ENCODE measurements at places on chromosomes 1 and 21.

GRCh38 chr1:228095938-228096337 is 7.2 kb downstream of the C1orf35 start:
- no peak for DNase-seq

DNA sequence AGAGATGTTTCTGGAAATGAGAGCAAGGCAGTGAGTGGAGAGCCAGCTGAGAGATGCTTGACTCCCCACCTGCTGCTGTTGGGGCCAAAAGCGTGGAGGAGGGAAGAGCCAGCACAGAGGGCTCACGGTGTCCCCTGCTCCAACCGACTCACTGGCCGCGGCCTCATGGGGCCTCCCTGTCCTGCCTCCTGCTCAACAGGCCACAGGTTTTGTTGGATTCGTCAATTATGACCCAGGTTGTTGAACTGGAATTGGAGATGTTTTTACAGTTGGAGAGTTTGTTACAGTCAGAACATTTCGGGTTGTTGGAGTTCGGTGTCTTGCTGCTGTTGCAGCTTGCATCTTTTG is 21.4 kb downstream of the SKI start:
- DNase-seq, result no peak

GRCh38 chr1:50497007-50497406 is 73.8 kb upstream of the DMRTA2 start:
- DNase-seq, result no peak

GRCh38 chr1:92805216-92805615 is 20.3 kb upstream of the EVI5 start:
- no peak for DNase-seq

DNA sequence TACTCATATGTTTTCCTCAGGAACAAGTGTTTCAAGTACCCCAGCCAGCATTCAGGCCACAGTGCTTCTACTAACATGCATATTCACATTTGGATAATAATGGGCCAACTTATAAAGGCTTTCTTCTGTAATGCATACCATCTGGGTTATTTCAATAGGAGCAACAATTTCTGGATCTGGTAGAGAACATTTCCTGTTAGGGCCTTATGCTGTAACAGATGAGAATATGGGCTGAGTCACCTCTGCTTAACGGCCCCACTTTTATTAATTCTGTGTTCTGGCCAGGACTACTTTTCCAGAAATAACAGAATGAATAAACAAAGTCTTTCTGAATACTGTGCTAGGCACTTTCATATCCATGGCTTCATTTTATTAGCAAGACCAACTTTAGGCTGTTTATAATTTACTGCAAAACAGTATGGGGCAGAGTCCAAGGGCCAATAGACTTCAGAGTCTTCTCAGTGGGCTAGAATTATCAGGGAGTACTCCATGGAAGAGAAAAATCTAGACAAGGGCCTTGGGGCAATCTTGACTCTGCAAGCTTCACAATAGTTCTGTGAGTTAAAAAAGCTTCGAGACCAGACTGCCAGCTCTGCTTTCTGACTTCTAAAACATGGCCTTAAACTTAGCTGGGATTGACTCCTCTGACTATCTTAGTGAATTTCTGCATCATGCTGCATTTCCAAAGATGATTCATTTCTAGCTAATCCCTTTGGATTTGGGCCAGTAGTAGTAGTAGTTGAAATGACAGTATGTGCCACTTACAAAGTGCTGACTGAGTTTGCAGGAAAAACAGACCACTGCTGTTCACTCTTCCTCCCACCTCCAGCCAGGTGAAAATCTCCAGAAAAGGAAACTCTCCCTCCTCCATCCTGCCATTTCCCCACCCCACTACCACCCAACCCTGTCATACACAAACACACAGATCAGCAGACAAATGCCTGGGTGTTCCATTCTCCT is 8.2 kb upstream of the SSX2IP start:
- DNase-seq, result no peak

- DNase-seq, result no peak
Measured at GRCh38 chr1:9871707-9872425, 38.2 kb downstream of the CTNNBIP1 start.

All from stimulated activated CD4-positive, alpha-beta T cell treated with anti-CD3 and anti-CD28 coated beads, Interleukin-4, amount 100 ng/mL, for 48 hours (primary cell).